ENCODE measurements at places on chromosomes 7 and 10.

DNA sequence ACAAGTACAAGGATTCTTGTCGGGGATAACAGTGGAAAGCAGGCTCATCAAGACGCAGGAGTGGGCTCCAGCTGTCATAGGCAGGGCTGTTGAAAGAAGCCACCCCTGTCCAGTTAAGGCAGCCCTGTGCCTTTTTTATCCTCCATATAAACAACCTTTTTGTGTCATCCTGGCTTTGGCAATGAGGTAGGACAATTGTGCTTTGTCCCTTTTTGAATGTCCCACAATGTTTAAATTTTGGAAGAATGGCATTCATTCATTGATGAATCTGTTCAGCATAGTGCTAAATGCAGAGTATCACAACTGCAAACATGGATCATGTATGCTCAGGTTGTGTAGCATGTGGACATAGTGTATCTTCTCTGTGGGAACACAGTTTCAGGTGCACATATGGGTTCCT lies 66.7 kb downstream of the UBE3C start:
- no peak for DNase-seq

GRCh38 chr7:80636709-80637108 lies 1.7 kb upstream of the CD36 start:
- no peak for DNase-seq

GRCh38 chr10:44972874-44973306 lies 5.7 kb downstream of the DEPP1 start:
- no peak for DNase-seq

GRCh38 chr10:86821388-86821999 lies 65.1 kb downstream of the BMPR1A start:
- no peak for DNase-seq

DNA sequence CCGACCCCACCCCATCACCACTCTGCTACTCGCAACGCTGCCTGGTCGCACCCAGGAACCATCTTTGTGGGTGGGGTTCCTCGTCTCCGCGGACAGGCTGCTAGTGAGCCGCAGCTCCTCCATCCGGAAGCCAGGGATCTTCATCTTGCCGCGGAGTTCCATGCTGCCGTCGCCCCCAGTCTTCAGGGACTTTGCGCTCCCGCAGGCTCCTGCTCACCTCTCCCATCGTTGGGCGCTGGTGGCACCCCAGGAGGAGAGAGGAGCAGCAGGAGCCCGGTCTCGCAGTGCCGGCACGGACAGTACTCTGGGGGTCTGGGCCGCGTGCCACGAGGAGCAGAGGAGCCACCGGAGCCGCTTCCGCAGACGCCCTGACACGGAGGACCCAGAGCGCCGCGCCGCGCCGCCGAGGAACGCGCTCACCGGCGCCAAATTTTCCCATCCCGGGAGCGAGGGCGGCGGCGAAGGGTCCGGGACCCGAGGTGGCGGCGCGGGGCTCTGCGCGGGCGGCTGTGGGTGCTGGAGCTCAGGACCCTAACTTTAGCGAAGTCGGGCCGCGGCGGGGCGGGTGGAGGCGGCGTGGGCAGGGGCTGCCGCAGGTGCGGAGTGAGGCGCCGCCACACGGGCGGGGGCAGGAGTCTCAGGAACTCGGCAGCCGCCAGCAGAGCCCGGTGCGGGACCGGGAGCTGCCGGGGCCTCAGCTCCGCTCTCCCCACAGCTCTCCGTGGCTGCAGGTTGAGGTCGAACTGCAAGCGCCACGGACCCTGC lies 750.1 kb upstream of the SORCS1 start:
- DNase-seq: no peak

GRCh38 chr10:87860156-87860795 lies 3.1 kb downstream of the KLLN start:
- DNase-seq: no peak

- no peak for DNase-seq
Measured at GRCh38 chr10:73083221-73083620, 13.4 kb downstream of the P4HA1 start.

- DNase-seq: no peak
Measured at GRCh38 chr7:18788026-18788425, 292.5 kb downstream of the HDAC9 start.

DNA sequence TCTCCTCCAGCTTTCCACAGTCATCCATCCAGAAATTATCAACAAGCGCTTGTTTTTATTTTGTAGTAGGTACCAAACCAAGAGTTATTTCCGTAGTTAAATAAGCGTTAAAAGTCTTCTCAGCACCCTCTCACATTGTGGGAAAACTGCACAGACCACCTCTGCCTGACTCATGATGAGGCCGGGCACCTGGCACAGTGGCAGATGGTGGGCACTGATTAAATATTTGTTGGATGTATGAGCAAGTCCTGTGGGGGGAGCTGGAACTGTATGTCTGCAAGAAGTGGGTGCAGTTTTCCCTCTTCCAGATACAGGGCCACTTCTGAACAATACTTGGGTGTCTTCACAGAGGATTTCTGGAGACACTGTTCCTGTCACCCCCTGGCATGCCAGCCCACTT lies 5.3 kb upstream of the REPIN1 start:
- no peak for DNase-seq

Measured in stimulated activated CD8-positive, alpha-beta memory T cell treated with anti-CD3 and anti-CD28 coated beads, Interleukin-4, amount 100 ng/mL, for 1 hour (primary cell).